PC-3 (cell line): ENCODE measurements at places on chromosomes 6 and 20. TPM values are rescaled to one million over a fixed set of nuclear protein-coding genes. Genes with fewer than 3 reads are reported as not detected.

Gene ZC2HC1B
- not detected in 2 replicates for total RNA-seq

Gene KHDRBS2
- not detected in 2 replicates for total RNA-seq

Gene PDYN
- total RNA-seq, result not detected in 2 replicates

Gene RSPO4
- not detected in 2 replicates for total RNA-seq

Gene SLC44A4
- total RNA-seq, result 3.5 and 4.9 TPM in 2 replicates

Gene CLVS2
- not detected in 2 replicates for total RNA-seq

Gene BPIFB2
- not detected in 2 replicates for total RNA-seq

Gene C6orf141
- total RNA-seq, result 43.8 and 49.4 TPM in 2 replicates

Gene NFYA
- total RNA-seq, result 31.7 and 32.9 TPM in 2 replicates

Gene TRAPPC3L
- total RNA-seq, result not detected in 2 replicates

Gene PHACTR1
- not detected in 2 replicates for total RNA-seq

Gene PRICKLE4
- 0.26 and 1.7 TPM in 2 replicates for total RNA-seq

Gene GSTA1
- total RNA-seq, result not detected in 2 replicates

Gene CCN6
- total RNA-seq, result not detected in 2 replicates

Gene ANKRD66
- total RNA-seq, result not detected in 2 replicates

Gene BANF2
- total RNA-seq, result not detected in 2 replicates
